Fibroblast of skin of left biceps (primary cell): ENCODE measurements at places on chromosomes 7 and 10.
A peak's percentile ranks its signal among the peaks of the same experiment; 100 is the strongest.

DNA sequence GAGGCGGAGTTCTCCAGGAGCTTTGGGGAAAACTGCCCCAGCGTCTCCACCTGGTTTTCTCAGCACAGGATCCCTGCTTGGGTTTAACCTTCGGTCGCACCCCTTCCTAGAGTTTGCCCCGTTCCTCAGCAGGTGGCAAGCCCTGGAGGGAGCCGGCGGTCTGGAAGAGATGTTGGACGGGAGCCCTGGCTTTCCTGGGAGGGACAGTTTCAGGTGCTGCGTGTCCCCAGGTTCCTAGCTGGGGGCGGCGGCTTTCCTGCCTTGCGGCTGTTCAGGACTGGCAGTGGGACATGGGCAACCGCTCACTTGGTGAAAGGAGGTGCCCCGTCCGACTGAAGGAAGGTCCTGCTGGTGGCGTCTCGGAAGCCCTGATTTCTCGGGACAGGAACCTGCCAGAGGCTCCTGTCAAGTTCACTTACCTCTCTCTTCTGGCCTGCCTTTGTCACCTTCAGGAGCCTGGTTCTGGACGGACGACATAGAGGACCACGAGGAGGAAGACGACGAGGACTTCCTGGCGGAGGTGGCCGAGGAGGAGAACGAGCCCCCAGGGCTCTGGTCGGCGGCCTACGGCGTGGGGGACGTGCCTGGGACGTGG is 14.8 kb downstream of the ZNF316 start:
- DNase-seq, result no peak

- no peak for DNase-seq
Observed at GRCh38 chr7:149084407-149084806, 6.1 kb downstream of the ZNF786 start.

GRCh38 chr10:128784444-128784843 is 658.2 kb upstream of the MKI67 start:
- no peak for DNase-seq

- DNase-seq, result no peak
Observed at GRCh38 chr7:36784991-36785940, 61.0 kb upstream of the AOAH start.

DNA sequence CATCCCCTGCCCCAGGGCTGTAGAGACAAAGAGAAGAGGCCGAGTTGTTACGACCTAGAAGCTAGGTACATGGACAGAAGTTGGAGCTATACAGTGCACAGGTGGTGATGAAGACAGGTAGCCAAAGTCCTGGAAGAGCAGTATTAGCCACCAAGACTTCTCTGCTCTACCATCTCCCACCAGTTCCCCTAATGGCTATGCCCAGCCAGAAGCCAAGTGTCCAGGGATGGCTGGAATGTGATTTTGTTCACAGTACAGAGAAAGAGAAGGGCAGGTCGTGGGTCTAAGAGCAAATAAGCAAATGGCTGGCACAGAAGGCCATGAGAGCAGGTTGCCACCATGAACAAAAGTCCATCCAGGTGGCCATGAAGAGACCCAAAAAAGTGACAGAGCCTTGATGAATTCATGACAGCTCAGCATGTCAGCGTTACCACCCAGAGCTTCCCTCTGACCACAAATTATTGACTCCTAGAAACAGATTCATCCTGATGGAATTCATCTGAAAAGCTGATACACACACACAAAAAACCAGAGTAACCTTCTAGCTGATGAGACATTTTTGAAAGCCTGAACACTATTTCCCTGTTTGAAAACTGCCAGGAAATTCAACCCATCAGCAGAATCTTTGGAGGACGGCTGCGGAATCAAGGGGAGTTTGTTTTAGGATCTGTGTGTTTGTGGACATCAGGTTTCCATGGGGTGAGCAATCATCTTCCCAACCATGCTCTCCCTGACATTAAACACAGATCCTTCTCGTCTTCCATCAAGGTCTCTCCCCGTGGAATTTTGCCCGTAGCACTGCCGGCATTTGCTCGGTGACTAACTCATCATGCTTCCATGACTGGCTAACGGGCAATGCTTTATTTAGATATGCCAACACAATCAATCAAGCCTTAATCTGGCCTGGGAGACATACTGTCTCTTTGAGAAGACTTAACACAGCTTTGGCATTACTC is 906.7 kb upstream of the AUTS2 start:
- peak; percentile 89 for DNase-seq

DNA sequence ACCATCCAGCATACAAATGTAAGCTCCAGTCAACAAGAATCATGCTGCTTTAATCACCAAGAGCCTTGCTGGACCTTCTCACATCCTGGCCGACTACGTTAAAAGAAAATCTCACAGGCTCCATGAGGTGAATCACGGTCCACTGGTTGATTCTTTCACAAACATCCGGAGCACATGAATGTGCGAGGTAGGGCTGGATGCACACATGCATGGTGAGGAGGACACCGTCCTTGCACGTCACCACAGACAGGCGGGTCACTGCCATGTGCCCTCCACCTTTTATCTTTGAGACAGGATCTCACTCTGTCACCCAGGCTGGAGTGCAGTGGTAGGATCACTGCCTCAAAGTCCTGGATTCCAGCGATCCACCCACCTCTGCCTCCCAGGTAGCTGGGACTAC is 265.1 kb downstream of the PARD3 start:
- no peak for DNase-seq

DNA sequence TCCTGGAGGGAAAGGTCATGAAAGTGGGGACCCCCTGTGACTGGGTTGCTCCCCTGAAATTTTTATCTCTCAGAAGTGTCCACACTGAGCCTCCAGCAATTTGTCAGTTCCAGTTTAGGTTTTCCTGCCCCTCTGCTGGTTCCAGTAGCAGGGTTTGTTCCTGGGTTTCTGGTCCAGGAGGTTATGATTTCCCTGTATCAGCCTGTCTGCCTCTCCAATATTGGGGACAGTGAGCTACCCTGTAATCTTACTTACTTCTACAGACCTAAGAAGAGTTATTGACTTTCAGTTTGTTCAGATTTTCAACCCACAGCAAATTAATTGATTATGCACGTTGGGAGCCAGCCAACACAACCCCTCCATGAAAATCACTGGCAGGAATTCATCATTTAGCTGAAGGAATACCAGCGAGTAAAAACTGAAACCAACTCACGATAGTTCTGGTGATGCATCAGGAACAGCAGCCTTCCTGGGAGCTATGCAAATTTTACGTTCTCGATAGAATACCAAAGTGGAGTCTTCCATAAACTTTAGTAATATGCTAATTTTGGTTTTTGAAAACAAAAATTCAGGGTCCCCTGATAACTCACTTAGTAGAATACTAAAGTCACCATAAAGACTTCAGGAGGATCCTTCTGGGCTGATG is 31.3 kb upstream of the IL15RA start:
- no peak for DNase-seq

DNA sequence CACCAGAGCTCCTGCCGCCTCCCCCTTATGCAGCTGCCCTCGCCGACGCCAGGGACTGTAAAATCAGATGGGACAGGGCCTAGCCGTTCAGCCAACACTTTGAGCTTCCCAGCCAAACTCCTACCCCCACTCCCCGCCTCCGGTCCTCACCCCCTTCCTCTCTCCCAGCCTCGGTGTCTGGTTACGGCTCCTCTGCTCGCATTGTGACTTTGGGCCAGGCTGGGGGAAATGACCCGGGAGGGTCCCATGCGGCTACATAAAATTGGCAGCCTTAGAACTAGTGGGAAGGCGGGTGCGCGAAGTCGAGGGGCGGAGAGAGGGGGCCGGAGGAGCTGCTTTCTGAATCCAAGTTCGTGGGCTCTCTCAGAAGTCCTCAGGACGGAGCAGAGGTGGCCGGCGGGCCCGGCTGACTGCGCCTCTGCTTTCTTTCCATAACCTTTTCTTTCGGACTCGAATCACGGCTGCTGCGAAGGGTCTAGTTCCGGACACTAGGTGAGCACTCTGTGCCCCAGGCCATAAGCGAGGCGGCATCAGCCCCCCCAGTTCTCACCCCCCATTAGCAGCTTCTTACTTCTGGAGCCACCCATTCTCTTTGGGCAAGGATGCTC is at the start of gene KAZALD1:
Gene KAZALD1 (plus strand): TSS at position 366 of the 608 bp plus-strand sequence. CDS start 604 bp downstream, outside the sequence.
- peak; percentile 59 for DNase-seq

GRCh38 chr10:6018422-6018821 is 41.1 kb upstream of the IL15RA start:
- DNase-seq, result no peak

GRCh38 chr7:98191668-98192431 is 19.4 kb upstream of the BHLHA15 start:
- no peak for DNase-seq

DNA sequence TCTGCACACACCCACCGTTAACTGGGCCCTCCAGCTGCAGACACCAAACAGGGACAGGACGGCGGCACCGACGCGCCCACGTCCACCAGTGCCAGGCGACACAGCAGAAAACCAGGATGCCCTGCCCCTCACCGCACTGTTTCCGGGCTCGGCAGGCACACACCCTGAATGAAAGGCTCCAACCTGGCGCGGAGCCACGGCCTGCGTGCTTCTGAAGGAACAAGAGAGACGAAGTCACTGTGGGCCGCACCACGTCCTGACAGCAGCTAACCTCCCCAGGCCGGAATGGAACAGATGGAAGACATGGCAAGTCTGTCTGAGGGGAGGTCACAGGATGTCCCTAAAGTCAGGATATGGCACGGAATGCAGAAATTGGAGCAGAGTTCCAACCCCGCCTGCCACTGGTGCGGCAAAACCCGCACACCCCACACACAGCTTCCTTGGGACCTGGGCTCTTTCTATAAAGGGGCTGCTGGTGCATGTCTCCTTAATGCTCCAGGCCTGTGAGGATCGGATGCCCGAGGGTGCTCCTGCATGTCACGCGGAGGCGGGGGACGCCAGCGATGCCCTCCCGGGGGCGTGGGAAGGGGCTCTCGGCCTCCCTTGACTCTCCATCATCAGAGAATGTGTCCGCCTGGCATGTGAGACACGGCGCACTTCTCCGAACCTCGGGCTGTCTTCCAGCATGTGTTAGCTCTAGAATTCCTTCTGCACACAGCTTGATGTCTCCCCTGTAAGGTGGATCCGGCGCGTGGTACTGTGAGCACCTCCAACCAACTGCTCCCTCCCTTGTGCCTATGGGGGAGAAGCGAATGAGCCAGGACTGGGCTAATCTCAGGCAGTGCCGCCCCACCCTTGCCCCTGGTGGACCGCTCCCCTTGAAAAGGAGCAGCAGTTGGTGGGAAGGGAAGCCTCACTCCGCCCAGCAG is 3.9 kb upstream of the GPER1 start:
- DNase-seq, result no peak

GRCh38 chr7:108003599-108003935 is 606 bp upstream of the LAMB1 start:
- DNase-seq, result no peak

- DNase-seq, result no peak
Observed at GRCh38 chr7:29304756-29305155, 110.2 kb downstream of the CHN2 start.

DNA sequence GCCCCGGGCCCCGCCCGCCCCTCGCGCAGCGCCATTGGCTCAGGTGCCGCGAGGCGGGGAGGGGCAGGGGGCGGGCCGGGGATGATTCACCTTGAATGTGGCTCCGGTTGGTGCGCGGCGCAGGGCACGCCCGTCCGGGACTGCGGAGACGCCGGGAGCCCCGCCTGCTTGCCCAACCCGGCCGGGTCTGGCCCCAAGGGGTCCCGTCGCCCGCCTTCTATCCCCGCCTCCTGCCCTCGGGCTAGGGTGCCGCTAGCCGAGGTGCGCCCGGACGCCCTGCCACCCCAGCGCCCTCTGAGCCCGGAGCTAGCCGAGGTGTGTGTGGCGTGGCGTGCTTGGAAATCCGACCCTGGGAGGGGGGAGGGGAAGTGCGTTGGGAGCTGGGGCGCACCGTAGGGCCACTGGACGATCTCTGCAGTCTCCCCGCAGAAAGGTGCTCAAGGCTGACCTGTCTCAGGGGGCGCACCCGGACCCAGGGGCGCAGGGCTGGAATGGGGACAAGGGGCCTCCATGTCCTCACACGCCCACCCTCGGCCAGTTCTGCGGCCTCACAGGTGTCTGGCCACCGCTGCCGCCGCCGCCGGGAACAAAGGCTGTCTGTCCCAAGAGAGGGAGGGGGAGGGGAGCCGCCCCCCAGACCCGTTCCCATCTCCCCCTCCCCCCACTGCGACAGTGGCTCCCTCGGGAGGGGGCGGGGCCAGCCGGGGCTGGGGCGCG is 168.9 kb downstream of the NRF1 start:
- no peak for DNase-seq

DNA sequence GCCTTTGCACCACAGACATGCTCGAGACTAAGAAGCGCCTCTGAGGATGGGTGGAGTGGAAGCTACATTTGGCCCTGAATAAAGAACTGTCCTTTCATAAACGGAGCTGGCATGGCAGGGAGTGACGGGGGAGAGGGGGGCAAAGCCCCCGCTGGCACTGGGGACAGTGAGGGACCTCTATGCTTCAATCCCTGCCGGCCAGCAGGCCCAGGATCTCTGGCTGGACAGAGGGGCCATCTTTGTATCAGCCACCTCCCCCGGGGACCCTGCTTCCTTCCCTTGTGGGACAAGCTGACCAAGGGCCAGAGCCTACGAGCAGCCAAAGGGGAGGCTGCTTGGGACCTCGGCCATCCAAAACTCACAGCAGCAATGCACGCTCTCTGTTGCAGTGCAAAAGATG is 28.2 kb upstream of the ECHDC3 start:
- no peak for DNase-seq

DNA sequence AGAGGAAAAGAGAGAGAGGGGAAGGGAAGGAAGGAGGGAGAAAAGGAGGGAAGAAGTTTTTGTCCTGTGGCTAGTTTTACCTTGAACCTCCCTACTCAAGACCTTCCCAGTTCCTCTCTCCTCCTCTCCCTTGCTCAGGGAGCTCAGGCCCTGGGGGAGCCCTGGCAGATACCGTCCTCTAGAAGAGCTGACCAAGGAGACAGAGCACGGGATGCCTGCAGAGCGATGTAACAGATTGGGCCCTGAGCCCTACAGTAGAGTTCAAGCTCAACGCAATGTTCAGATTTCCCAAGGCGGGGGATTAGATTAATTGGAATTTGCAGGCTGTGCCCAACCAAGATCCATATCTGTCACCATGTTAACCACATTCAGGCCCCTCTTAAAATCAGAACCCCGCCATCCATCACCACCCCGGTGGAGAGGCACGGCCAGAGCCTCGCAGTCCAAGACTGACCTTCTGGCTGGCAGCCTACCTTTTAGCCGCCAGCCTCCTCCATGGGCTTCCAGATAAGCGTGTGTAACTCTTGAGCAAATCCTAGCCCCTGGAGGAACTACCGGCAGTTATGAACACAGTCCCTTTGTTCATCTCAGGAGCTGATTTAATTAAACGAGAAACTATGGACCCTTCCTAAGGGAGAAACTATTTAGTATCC is 70.6 kb downstream of the KCNMA1 start:
- no peak for DNase-seq

- no peak for DNase-seq
Observed at GRCh38 chr10:70967591-70968587, 79.5 kb upstream of the PCBD1 start.

- peak; percentile 64 for DNase-seq
Observed at GRCh38 chr10:90920986-90921666, at the start of gene ANKRD1. ANKRD1 (minus strand) TSS chr10:90921087; CDS start chr10:90921027, 60 bp downstream.

GRCh38 chr7:45606050-45606449 is 31.9 kb downstream of the ADCY1 start:
- no peak for DNase-seq
